Ascending aorta (tissue), 2 donors: ENCODE measurements at places on chromosomes 6 and 20.
A peak's percentile ranks its signal among the peaks of the same experiment; 100 is the strongest.

DNA sequence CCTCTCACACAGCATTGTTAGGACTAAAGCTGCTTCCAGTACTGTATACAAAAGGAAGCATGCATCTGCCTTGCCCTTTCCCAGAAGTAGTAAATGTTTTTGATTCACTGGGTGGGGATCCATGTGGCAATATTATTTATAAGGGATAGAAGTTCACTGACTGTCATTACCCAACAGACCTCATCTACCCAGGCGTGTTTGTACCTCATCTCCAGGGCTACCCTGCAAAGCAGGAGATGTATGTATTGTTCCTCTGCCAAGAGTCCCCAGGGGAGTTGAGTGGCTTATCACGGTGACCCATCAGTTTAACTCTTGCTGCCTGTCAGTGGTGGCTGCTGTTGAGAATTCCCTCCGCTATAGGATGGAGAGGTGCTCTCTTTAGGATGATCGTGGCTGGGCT is 42.5 kb downstream of the SLC24A3 start:
- H3K4me1 ChIP-seq: no peaks in the 10 kb centered on the region
- H3K36me3 ChIP-seq: no peaks in the 10 kb centered on the region
- H3K27ac ChIP-seq: no peak overlapping the region
- no peaks in the 10 kb centered on the region for H3K27me3 ChIP-seq
- H3K4me3 ChIP-seq: no peak overlapping the region
- no peak for DNase-seq

GRCh38 chr6:107290491-107290890 is 168.9 kb downstream of the PDSS2 start:
- no peak overlapping the region for H3K4me3 ChIP-seq
- H3K36me3 ChIP-seq: no peaks in the 10 kb centered on the region
- no peak overlapping the region for H3K27ac ChIP-seq
- H3K27me3 ChIP-seq: no peaks in the 10 kb centered on the region
- DNase-seq: no peak
- H3K4me1 ChIP-seq: no peaks in the 10 kb centered on the region

DNA sequence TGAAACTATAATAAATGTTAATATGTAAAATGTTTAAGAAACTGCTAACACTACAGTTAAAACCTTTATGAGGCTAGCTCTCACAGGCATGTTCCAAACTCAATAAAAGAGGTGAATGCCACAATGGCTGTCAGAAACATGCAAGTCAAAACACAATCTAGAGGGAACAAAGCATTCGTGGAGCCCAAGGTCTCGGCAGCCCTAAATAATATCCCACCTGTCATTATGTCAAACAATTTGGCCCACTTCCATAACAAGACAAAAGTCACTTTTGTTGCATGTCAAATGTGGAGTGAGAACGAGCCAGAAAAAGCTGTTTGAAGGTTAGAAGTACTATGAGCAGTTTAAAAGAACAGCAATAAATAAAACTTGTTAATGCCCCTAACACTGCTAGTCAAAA is 181.9 kb downstream of the GMDS start:
- peak overlapping the region; percentile 8 for H3K4me3 ChIP-seq
- peaks cover 3% of the 10 kb centered on the region for H3K4me1 ChIP-seq
- H3K36me3 ChIP-seq: no peaks in the 10 kb centered on the region
- DNase-seq: no peak

- H3K4me1 ChIP-seq: no peaks in the 10 kb centered on the region
- no peak for DNase-seq
- H3K27me3 ChIP-seq: no peaks in the 10 kb centered on the region
- no peak overlapping the region for H3K27ac ChIP-seq
These were observed 32.7 kb downstream of the ROS1 start for GRCh38 chr6:117393045-117393444.

- no peaks in the 10 kb centered on the region for H3K4me1 ChIP-seq
- H3K36me3 ChIP-seq: no peaks in the 10 kb centered on the region
- no peak overlapping the region for H3K4me3 ChIP-seq
These were observed 38.8 kb upstream of the UNC93A start for GRCh38 chr6:167252271-167252670.

DNA sequence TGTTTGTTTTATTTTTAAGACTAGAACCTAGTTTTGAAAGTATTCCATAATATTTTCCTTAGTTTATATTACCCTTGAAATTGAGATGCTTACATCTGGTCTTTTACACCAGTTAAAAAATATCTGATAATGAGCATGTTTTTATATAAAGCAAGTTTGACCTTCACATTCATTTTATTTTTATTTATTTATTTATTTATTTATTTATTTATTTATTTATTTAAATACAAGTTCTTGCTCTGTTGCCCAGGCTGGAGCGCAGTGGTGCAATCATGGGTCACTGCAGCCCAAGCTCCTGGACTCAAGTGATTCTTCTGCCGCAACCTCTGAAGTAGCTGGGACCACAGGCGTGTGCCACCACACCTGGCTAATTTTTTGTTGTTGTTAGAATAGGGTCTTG is 52.8 kb upstream of the ADIG start:
- no peak overlapping the region for H3K4me3 ChIP-seq
- peaks cover 30% of the 10 kb centered on the region for H3K36me3 ChIP-seq
- no peak overlapping the region for H3K27ac ChIP-seq
- no peak for DNase-seq
- no peaks in the 10 kb centered on the region for H3K4me1 ChIP-seq
- no peaks in the 10 kb centered on the region for H3K27me3 ChIP-seq

DNA sequence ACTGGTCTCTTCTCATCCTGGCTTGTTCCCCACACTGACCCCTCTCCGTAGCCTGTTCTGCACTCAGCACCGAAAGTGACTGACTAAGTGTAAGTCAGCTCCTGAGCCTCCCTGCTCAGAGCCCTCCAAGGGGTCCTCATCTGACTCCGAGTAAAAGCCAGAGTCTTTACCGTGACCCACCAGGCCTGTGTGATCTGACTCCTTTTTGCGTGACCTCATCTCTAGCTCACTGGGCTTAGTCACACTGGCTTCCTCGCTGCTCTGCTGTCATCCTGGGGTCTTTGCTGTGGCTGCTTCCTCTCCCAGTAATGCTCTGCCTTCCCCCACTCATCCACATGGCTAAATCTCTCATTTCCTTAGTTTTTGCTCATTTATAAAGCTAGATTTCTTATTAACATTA is 116.6 kb downstream of the PLCB4 start:
- H3K27ac ChIP-seq: no peak overlapping the region
- no peak for DNase-seq
- H3K4me1 ChIP-seq: no peaks in the 10 kb centered on the region
- no peaks in the 10 kb centered on the region for H3K27me3 ChIP-seq
- H3K36me3 ChIP-seq: no peaks in the 10 kb centered on the region

DNA sequence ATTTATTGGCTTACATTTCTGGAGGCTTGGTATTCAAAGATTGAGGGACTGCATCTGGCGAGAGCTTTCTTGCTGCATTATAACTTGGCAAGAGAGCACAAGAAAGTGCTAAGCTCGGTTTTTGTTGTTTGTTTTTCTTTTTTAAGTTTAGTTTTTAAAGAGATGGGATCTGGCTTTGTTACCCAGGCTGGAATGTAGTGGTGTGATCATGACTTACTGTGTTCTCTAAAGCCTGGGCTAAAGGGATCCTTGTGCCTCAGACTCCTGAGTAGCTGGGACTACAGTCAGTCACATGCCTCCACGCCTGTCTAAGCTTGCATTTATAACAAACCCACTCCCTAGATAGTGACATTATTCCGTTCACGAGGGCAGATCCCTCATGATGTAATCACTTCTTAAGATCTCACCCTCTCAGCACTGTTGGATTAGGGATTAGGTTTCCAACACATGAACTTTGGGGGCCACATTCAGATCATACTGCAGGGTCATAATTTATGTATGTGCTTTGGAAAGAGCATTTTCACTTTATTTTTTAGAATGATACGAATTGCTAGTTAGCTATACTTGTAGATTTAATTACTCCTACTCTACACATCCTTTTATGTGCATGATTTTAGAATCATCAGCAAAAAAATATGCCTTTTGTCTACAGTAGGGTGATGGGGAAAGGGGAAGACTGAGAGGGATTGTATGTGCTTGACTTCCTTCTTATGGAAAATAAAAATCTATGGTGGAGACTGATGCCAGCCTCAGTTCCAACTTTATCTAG is 167.8 kb downstream of the JARID2 start:
- no peak for DNase-seq
- H3K27ac ChIP-seq: no peak overlapping the region
- H3K27me3 ChIP-seq: no peaks in the 10 kb centered on the region
- no peak overlapping the region for H3K4me3 ChIP-seq
- no peaks in the 10 kb centered on the region for H3K36me3 ChIP-seq

- no peak overlapping the region for H3K4me3 ChIP-seq
- peaks cover 62% of the 10 kb centered on the region for H3K36me3 ChIP-seq
- no peak overlapping the region for H3K27ac ChIP-seq
- no peak for DNase-seq
These were observed 89.8 kb downstream of the MDN1 start for GRCh38 chr6:89729818-89730217.

DNA sequence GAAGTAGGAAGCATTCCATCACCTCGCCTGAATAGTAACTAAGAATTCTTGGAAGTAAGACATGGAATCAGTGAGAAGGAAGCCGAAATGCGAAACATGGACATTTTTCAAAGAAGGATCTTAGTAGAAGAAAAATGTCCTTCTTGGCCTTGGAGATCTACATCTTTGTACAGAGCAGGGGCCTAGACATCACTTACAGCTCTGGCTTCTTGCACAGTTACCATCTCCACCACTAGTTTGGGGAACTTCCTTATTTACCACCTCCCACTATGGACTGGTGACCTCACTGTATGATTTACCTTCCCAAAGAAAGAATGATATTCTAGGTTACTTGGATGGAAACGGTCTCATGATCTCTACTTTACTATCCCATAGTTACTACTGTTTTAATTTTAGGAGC is 15.7 kb downstream of the CASS4 start:
- no peak overlapping the region for H3K27ac ChIP-seq
- H3K36me3 ChIP-seq: no peaks in the 10 kb centered on the region

DNA sequence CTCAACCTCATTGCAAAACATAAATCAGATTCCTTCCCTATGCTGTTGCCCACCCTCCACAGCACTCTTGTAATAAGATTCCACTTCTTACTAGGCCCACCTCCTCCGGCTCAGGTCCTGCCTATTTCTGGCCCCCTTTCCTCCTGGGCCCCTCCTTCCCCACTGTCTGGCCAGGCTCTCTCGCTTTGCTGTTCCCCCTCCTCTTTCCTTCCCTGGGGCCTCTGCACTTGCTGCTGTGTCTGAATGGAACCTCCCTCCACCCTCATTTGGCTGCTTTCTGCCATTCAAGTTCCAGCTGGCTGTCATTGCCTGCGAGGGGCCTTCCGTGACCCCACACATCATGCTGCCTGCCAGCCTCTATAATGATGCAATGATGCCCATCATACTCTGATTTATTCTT is 38.9 kb downstream of the ARHGAP40 start:
- no peaks in the 10 kb centered on the region for H3K4me1 ChIP-seq
- DNase-seq: no peak
- H3K27me3 ChIP-seq: peaks cover under 1% of the 10 kb centered on the region
- H3K4me3 ChIP-seq: no peak overlapping the region
- no peaks in the 10 kb centered on the region for H3K36me3 ChIP-seq

DNA sequence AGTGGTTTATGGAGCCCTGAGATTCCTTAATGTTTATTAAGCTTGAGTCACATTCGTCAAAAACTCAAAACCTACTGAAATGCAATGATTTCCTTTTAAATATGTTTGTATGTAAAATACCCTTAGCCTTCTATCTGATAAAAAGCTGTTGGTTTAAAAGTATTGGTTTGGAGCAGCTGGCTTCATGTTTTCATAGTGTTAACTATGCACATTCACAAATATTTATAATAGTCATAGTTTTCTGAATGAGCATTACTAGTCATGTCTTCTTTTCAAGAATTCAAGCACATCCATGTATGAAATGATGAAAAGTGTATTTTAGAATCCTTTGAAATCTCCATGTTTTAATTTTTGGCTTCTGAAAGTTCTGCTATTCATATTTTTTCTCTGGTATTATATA is 558.6 kb downstream of the UTRN start:
- H3K36me3 ChIP-seq: peaks cover 18% of the 10 kb centered on the region
- no peaks in the 10 kb centered on the region for H3K4me1 ChIP-seq
- no peak for DNase-seq
- no peak overlapping the region for H3K4me3 ChIP-seq
- no peaks in the 10 kb centered on the region for H3K27me3 ChIP-seq

GRCh38 chr6:27495386-27496135 is 22.7 kb upstream of the ZNF184 start:
- no peaks in the 10 kb centered on the region for H3K27me3 ChIP-seq
- H3K36me3 ChIP-seq: no peaks in the 10 kb centered on the region
- no peak for DNase-seq
- H3K4me3 ChIP-seq: peak overlapping the region; percentile 63

DNA sequence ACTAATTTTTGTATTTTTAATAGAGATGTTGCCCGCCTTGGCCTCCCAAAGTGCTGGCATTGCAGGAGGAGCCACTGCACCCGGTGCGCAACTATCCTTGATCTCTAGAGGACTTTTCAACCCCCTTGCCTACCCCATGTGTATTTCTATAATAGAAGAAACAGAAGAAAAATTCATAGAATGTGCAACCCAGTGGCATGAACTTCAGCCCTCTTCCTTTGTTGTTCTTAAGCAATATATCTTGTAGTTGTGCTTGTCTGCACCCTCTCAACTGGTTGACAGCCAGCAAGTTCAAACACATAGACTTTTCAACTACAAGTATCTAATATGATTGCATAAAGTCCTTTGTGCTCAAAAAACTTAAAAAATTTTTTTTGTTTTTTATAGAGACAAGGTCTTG is 72.3 kb upstream of the NCOA3 start:
- no peaks in the 10 kb centered on the region for H3K36me3 ChIP-seq
- no peak overlapping the region for H3K27ac ChIP-seq
- H3K4me3 ChIP-seq: no peak overlapping the region
- H3K4me1 ChIP-seq: no peaks in the 10 kb centered on the region
